NCI-H2081 (cell line): ENCODE measurements at places on chromosomes 4 and X.

DNA sequence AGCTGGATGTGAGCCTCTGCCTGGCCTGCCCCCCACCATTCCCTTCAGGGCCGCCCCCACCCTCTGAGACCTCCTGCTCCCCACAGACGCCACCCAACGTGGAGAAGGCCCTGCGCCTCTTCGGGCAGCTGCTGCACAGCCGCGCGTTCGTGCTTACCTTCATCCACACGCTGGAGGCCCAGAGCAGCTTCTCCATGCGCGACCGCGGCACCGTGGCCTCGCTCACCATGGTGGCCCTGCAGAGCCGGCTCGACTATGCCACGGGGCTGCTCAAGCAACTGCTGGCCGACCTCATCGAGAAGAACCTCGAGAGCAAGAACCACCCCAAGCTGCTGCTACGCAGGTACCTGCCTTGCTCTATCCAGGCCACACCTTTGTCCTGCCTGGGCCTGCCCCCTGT, 10.1 kb downstream of the PLXNA3 start:
- DNase-seq: no peak

DNA sequence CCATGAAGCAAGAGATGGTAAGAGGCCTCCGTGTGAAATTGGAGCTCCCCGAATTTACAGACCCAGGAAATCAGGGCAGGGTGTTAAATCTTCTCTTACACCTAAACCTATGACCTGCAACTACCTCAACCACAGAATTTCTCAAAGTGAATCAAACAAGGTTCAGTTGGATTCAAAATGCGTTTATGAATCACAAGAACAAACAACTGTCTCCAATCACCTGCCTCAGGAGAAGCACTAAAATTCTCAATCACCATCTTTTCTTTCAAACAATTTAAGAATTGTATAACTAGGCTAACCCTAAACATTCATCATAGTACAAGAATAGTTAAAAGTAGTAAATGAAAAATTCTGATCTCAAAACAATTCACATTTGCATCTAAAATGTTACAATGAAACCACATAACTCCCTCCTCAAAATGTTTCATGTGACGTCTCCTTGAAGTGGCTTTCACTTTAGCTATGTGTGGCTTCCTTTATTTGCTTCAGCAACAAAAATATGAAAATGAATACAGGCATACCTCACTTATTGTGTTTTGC, 19.2 kb downstream of the PPP3CA start:
- no peak for DNase-seq

DNA sequence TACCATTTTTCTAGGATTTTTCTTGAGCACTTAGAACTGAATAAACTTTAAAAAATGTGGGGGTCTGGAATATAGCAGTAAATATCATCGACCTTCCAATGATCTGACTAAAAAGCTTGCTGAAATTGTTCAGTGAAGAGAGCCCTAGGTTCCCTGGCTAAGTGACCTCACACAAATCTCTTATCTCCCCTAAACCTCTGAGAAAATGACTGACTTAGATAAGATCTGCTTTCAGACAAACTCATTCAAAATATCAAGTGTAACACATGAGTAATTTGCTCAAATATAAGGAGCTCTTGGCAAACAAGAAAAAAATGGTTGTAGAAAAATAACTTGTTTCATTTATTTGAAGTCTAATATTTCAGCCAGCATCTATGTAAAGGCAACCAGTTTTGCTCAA, 441.7 kb upstream of the SLIT2 start:
- DNase-seq: no peak

GRCh38 chr4:114209584-114209983, 230.1 kb upstream of the ARSJ start:
- DNase-seq: no peak

- DNase-seq: no peak
Observed at GRCh38 chrX:45748369-45748774, 547.7 kb upstream of the DIPK2B start.

GRCh38 chr4:189656641-189657040, 284.0 kb upstream of the FRG1 start:
- DNase-seq: no peak

DNA sequence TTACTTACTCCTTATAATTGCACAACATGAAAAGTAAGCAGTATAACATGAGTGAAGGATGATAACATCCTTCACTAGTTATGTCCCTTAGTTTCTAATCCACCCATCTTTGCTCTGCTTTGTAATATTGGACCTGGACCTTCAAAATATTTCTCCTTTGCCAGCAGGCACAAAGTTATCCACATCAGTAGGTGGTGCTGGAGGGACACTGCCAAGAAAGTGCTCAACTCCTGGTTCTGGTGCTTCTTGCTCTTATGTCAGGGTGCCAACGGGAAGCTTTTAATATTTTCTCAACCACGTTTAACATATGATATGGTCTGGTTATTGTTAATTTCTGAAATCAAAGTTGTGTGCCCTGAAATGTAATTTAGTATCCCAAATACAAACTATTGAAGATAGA, 49.1 kb downstream of the TMEM165 start:
- DNase-seq: no peak

- DNase-seq: no peak
Observed at GRCh38 chrX:56232221-56233082, at the start of gene KLF8. Gene KLF8 (plus strand): TSS chrX:56232356. CDS start chrX:56233335, 979 bp downstream.

GRCh38 chr4:168831919-168832762, 177.9 kb downstream of the CBR4 start:
- peak; percentile 46 for DNase-seq

DNA sequence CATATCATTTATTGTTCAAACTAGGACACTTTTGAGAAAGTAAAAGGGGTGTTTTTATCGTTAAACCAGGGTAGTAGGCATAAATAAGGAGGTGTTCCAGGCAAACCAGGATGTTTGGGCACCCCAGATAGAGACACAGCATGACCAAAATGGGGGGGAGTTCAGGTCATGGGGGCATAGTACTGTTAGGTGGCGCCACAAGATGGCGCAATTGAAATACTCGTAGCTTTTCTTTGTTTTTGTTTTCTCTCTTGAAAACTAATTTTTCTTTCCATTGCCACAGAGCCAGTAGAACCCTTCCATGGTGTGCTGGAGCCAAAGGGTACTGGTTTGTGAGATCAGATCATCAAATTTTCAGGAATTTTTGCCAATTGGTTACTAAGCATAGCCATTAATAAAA, 283.4 kb downstream of the BCOR start:
- DNase-seq: peak; percentile 40

- DNase-seq: no peak
Observed at GRCh38 chr4:173937631-173938270, 345.7 kb downstream of the FBXO8 start.

- DNase-seq: no peak
Observed at GRCh38 chr4:109174224-109174953, 128.1 kb downstream of the COL25A1 start.

GRCh38 chr4:138367942-138368341, 125.8 kb upstream of the SLC7A11 start:
- DNase-seq: no peak

- DNase-seq: no peak
Observed at GRCh38 chrX:121064579-121064978, 17.2 kb downstream of the GLUD2 start.

GRCh38 chrX:52078131-52078530, 9.1 kb upstream of the MAGED4B start:
- DNase-seq: no peak

DNA sequence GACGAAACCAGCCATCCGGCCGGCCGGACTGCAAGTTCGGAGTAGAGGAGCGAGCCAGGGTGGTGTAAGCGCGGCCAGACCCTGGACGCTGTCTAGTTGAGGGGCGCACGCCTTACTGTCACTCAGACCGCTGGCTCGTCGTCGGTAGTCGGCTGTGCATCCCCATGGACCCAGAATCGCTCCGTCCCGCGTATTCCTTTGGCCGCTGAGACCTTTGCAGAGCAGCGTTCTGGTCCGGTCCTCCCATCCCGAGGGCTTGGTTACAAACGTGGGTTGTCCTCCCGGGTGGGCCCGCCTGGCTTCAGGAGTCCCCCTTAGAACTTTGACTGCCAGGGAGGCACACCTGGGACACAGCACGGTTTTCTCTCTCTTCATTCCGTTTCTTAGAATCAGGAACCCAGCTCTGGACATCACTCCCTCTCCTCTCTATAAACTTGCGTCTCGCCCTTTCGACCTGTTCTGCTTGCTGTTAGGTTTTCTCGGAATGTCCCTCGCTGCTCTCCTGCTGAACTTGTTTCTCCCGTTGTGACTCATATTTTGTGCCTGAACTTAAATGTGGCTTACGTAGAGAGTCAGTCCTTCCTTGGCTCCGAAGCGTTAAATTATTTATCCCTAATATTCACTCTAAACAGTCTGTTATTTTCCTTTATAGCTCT, 672 bp downstream of the PGM2 start:
- no peak for DNase-seq

DNA sequence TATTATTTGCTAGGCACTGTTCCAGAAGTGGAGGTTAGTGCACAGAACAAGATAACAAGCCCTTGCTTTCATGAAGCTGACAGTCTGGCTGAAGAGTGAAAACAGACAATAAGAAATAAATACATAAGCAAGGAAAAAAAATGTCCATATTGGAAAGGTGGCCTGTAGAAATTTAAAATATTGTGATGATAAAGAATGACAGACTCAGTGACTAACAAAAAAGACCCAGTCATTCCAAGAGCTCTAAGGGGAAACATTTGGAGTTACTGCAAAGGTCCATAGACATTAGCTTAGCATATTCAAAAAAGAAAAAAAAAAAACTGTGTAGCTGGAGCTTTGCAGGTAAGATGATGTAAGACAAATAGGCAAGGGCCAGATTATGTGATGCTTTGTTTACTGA, 1.0 kb upstream of the ANTXR2 start:
- DNase-seq: no peak

DNA sequence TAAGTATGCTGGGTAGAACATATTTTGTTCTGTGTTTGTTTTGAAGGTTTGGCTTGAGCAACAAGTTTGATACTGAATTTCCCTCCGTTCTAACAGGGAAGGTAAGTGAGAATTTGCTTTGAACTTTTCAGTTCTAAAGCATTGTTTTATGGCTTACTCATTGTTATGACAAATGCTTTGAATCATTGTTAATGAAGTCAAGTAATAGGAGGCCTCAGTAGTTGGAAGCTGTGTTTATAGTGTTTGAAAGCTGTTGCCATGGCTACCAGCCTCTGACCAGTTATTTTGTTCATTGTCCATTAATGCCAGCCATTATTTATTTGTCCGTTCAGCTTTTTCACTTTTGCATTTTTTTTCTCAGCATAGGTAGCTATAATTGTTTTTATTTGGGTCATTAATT, 14.4 kb downstream of the CHIC1 start:
- DNase-seq: no peak

- peak; percentile 54 for DNase-seq
Observed at GRCh38 chrX:7582191-7582590, 260.8 kb upstream of the VCX start.

- DNase-seq: peak; percentile 52
Observed at GRCh38 chrX:31038575-31039326, 33.1 kb downstream of the FTHL17 start.

DNA sequence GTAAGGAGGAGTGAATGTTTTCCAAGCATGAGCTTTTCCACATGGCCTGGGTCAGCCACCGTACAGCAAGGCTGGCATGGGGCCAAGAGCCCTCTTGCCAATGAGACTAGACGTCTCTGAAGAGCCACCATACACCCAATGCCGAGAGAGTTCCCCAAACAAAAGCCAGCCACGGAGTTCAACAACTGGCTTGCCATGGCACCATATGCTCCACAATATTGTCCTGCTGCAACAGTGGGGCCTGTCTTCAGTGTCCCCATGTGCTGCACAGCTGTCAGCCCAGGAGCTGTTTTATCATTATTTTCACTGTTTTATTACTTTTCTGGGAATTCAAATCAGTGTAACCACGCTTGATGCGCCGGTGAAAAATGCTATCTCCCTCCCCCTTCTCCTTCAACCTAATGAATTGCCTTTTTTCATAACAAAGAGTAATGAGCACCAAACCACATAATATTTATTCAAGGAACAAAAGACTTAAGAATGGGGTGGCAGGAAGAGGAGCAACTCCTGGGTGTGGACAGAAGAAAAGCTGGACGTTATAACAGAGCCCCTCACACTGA, 18.4 kb downstream of the MAML3 start:
- DNase-seq: peak; percentile 80

GRCh38 chr4:146273204-146273901, 59.0 kb downstream of the REELD1 start:
- no peak for DNase-seq

DNA sequence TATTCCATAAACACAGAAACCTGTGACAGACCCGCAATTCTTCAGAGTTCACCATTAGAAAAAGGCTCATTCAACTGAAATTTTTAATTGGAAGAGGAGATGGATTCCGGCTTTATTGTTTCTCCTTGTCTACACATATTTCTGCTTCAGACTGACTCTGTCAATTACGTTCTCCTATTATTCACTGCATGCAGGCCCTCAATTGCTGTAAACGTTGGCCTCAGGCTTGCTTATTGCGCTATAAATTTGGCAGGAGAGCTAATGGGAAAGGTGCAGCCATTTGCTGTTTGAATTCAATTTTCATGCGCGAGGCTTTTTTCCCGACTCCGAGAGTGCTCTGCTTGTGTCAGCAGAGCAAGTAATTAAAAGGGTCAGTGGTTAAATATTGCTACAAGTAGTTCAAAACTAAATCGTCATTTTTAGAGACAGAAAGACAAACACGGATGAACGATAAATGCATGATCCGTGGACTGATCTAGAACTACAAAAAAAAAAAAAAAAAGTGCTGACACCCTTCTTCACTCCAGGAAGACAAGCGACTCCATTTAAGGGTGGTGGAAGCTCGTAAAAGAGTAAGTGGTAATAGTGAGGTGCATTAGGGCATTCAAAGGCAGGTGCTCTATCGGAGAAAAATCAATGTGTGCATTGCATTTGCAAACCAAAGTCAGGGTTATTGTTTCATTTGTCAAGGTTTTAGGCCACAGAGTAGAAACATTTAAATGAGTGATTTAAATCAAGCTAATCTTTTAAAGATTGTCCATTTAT, 841.6 kb upstream of the FRG1 start:
- DNase-seq: peak; percentile 12

GRCh38 chr4:13698296-13698695, 70.8 kb upstream of the BOD1L1 start:
- DNase-seq: no peak

DNA sequence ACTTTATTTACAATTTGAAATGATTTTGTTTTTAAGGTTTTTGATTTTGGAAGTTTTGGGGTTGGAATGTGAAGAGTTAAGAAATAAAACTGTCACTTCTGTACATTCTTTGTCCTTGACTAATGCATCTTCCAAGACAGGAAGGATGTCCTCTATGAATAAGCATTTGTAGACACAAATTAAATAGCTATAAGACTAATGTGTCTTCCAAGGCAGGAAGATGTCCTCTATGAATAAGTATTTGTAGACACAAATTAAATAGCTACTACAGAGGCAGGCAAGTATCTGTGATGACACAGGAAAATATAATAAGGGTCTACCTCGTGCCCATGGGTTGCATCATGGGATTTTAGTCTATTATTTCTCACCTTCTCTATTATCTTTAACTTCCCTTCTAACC, 14.5 kb downstream of the PRSS48 start:
- DNase-seq: no peak

DNA sequence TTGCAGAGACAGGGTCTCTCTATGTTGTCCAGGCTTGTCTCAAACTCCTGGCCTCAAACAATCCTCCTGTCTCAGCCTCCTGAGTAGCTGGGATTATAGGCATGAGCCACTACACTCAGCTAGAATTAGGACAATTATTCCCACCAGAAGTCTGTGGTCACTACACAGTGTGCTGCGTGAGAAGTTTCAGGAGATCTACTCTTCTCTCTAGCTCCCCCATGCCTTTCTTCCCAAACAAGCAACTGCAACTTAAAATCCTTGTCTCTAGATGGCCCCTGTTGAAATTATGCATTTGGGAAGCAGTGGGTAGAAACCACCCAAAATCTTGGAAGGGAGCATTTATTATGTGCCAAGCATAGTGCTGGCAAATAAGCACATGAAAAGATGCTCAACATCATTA, 21.1 kb upstream of the MAP7D3 start:
- DNase-seq: no peak

GRCh38 chr4:15021311-15021710, 19.0 kb downstream of the CPEB2 start:
- DNase-seq: no peak
